ENCODE measurements at places on chromosomes 11 and 22.

GRCh38 chr22:49705216-49705971, 122.3 kb downstream of the BRD1 start:
- no peak for DNase-seq

DNA sequence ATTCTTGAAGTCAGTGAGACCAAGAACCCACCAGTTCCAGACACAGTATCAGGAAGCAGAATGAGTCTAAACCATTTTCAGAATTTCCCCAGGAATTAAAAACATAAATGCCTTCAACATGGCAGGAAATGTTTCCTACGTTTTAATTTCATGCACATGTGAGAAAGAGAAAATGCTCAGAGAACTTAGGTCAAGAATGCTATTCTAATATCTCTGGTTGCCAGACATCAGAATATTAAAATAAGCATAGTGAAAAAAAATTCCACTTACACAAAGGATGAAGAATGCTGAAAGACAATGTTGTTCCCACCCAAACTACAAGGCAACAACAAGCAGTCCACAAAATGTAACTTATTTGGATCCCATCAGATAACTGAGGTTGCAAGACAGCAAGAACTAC, 104.8 kb downstream of the RAB38 start:
- DNase-seq: no peak

DNA sequence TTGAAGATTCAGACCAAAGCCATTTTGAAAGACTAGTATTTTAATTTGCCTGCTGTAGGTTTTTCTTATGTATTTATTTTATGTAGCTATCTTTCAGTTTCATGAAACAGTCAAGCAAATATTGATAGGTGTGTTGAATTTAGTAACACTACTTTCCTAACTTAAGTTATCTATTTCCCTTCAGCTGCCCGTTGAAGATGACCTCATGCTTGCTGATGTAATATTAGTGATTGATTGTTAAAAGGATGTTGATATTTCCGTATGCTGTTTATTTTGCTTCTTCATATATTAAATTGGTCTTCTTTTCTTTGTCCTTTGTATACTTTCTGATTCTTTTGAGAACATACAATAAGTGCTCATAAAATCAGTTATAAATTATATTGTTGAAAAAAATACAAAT, 86.8 kb upstream of the CHORDC1 start:
- no peak for DNase-seq

DNA sequence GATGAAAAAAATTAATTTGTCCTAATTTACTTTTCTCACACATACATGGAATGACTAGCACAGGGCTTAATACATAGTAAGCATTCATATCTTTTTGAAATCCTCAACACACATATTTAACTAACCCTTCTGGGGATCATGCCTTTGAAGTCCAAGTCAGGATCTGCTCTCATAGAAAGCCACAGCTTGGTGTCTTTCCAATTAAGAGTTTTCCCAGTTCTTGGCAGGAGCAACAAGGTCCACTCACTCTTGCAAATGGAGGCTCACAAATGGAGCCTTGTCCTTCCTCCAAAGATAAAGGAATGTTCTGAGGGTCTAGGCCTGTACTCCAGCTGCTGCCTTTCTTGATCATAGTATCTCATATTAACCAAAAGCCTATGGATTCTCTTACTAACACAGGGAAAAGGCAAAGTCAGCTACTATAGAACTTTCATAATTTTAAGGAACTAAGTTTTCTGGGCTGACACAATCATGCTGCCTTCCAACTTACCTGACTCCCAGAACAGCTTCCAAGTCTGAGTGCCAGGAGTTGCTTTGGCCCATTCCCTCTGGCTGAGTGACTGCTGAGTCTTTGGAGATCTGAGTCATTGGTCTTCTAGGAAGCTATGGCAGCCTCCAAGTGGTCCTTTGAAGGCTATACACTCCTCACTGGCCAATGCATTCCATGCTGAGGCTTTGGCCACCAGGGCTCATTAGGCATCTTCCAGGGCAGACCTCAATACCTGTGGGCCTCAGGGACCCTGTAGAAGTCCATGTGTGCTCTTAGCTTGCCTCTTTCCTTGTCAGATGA, 25.8 kb upstream of the NUCB2 start:
- no peak for DNase-seq

- no peak for DNase-seq
Observed at GRCh38 chr11:65529475-65530156, 4.7 kb downstream of the SCYL1 start.

DNA sequence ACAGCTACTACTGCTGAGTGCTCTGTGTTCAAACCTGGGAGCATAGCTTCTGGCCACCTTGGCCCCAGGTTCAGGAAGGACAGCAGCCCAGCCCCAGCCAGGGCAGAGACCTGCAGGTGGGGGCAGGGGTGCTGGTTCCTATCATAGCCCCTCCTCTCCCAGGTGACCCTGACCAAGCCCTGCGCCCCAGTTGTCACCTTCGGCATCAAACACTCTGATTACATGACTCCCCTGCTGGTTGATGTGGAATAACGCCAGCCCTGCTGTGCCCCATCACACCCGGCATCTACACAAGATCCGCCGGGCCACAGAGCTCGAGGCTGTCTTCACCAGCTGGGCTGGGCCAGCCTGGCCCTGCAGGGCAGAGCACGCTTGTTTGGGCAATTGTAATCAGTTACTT, 6.9 kb downstream of the SCGB1C1 start:
- no peak for DNase-seq
